ENCODE measurements at places on chromosomes 6 and 20.

GRCh38 chr6:137162692-137163306 is 10.6 kb downstream of the IL22RA2 start:
- DNase-seq, result no peak

DNA sequence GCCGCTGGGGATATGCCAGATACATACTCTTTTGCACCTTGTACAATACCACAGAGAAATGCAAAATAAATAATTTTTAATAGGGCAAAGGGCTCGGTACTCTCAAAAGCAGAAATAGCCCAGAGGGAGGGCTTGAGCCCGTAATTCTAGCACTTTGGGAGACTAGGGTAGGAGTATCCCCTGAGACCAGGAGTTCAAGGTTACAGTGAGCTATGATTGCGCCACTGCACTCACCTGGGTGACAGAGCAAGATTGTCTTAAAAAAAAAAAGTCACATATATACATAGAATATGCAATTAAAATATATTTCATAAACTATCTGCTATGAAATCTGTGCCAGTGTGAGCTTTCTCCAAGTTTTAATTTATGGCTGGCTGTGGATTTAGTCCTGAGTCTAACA is 818 bp upstream of the TRMT11 start:
- DNase-seq, result no peak

DNA sequence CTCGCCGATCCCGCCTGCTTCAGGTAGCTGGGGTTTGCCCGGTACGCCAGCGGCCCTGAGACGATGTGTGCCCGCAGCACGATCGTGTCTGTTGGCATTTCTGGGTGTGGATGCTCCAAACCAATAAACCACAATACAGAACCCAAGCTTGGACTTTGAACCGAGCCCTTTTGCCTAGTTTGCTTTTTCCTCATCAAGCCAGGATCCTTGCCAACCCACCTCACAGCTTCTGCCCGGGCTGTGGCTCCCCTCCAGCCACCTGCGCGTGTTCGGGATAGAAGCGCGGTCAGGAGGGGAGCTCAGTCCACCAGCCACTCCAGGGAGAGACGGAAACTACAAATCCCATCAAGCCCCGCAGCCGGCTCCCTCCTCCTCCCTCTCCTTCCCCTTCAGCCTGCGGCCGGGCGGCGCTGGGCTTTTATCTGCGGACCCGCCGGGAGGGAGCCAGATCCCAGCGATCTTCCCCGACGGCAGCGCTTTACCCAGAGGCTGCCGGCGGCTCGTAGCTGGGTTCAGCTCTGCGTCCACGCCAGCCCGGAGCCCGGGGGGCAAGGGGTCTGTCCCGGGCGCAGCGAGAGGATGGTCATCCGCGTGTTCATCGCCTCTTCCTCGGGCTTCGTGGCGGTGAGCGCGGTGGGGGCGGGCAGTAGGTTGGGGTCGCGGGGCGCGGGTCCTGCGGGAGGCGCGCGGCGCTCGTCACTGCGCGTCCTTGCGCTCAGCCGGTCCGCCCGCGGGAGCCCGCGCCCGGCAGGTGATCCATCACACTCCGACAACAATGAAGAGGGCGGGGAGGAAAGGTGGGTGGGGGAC is at the start of gene SH3BGRL2:
Gene SH3BGRL2 (plus strand): TSS at position 447 of the 810 bp plus-strand sequence. CDS start 133 bp downstream, at position 580.
- DNase-seq, result peak; percentile 20

GRCh38 chr6:155377061-155377460 is 62.8 kb upstream of the TFB1M start:
- no peak for DNase-seq

DNA sequence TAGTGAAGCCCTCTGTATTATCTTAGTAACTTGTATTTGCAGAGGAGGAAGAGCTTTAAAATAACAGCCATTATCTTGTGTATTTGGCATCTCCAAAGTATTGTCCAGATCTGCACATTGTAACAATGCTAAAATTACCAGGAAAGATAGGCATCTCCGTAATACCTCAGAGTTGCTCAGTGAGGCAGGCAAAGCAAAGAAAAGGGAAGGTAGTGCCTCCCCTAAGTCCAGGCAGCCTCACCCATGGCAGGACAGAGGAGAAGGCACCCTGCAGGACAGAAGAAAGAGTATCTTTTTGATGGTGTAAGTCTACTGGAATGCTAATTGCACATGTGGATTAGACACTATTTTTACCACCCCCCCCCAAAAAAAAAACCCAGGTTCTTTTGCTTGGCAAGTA is 13.6 kb upstream of the SSTR4 start:
- no peak for DNase-seq

- no peak for DNase-seq
Observed at GRCh38 chr6:79465381-79465780, 71.8 kb downstream of the LCA5 start.

DNA sequence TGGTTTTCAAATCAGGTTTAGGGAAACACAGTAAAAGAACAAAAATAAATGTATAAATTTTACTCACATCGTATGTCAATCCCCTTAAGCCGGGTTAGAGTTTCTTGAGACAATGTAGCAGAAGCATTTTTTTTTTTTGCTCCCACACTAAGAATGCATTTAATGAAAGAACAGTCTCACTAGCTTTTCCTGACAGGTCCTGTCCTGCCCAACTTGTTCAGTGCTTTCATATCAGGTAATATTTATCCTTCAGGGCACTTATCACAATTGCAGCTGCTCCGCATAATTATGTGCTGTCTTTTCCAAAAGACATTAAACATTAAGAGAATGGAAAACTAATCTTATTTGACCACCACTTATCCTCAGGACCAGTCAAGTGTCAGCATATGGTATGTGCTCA is 632.0 kb downstream of the HTR1B start:
- no peak for DNase-seq

- no peak for DNase-seq
Observed at GRCh38 chr6:169998457-169998856, 247.0 kb downstream of the ERMARD start.

- DNase-seq, result no peak
Observed at GRCh38 chr6:22068561-22069305, 228.1 kb downstream of the PRL start.

DNA sequence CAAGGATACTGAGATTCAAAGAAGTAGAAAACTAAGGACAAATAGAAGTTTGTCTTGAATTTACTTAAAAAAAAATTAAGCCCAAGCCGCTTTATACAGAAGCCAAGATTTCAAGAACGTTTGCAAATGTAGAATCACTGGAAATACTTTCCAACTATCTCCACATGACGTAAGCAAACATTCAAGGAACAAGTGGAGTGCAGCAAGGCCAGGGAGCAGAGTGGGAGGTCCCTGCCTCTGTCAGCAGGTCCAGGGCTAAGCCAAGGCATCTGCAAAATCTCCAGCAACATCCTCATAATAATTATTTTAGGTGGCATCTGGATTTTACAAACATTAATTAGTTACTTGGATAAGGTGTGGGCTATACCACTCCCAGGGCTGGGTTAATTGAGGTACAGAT is 60.1 kb upstream of the AKIRIN2 start:
- no peak for DNase-seq

DNA sequence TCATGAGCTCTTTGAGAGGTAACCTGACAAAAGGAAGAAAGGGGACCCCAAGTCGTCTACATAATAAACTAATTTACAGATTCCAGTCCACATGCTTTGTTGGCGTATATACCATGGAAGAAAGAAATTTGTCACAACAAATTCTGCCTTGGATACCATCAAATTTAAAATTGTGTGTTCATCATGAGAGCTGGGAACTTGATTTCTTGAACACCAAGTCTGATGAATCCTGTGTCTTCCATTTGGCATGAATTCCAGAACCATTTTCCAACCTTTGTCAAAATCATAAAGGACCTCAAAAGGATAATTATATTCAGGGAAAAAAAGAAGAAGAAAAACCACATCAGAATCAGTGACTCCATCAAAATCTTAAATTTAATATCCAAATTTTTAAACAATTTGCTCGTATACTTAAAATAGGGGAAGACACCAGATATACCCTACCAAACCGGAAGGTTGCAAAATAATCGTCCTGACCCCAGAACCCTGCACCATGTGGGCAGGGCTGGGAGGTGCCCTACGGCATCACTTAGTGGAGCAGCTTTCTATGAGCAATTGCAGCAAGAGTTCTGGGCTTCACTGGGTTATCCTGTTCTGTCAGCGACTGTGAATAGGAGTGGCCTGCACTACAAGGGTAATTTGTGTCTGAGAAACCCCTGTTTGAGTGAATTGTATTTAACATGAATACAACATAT is 74.1 kb upstream of the INSM1 start:
- DNase-seq, result no peak

DNA sequence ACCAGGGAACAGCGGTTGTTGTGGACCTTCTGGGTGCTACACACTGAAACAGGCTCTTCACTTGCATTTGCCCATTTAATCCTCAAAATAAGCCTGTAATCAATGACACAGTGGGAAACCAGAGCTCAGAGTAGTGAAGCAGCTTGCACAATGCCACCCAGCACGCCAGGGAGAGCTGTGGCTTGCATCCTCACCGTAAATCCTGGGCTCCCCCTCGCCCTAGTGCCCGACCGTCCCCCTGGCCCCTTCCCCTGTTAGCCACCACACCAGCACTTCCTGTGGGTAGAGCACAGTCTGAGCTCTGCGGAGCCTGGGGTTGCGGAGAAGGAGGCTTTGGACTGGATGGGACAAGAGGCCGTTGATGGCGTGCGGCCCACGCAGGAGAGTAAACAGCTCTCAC is 14.5 kb downstream of the VSTM2L start:
- DNase-seq, result no peak

GRCh38 chr6:74069089-74069581 is 373.1 kb downstream of the CD109 start:
- no peak for DNase-seq

DNA sequence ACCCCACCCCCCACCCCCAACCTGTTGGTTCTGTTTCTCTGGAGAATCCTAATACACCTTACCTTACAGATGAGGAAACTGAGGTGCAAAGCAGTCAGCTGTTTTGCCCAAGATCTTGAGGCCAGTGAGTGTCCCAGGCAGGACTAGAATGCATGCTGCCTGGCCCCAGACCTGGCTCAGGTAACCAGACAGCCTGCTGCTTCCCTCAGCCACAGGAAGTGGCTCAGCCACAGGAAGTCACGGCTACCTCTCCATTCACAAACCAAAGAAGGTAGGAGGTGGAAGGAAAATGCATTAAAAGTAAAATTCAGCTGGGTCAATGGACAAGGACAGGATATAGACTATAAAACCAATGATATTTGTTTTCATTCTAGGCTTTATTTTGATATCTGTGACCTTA is 517.6 kb downstream of the CD83 start:
- no peak for DNase-seq

- no peak for DNase-seq
Observed at GRCh38 chr20:49710971-49711666, 2.6 kb downstream of the B4GALT5 start.

GRCh38 chr20:11672959-11673358 is 244.7 kb upstream of the BTBD3 start:
- no peak for DNase-seq

GRCh38 chr20:47927385-47927851 is 142.1 kb upstream of the SULF2 start:
- DNase-seq, result no peak

- no peak for DNase-seq
Observed at GRCh38 chr20:62728781-62729300, 20.2 kb downstream of the NTSR1 start.

GRCh38 chr6:7896465-7896987 is 14.1 kb downstream of the TXNDC5 start:
- DNase-seq, result no peak

- no peak for DNase-seq
Observed at GRCh38 chr6:116397914-116398313, 27.2 kb downstream of the DSE start.

DNA sequence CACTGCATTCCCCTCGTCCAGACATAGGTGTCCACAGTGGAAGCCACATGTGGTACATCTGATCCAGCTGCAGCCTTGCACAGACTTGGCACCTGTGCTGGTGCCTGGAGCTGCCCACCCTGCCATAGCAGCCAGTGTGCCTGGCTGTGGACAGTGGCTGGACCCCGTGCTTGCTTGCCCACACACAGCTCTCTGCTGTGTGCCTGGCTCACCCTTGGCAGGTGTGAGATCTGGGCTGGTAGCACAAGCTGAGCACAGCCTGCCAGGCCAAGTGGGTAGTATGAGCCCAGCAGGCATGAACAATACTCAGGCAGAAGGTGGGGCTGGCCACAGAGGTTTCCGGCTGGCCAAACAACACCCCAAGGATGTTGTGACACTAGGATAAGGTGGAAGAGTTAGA is 614.4 kb downstream of the BCKDHB start:
- DNase-seq, result no peak

DNA sequence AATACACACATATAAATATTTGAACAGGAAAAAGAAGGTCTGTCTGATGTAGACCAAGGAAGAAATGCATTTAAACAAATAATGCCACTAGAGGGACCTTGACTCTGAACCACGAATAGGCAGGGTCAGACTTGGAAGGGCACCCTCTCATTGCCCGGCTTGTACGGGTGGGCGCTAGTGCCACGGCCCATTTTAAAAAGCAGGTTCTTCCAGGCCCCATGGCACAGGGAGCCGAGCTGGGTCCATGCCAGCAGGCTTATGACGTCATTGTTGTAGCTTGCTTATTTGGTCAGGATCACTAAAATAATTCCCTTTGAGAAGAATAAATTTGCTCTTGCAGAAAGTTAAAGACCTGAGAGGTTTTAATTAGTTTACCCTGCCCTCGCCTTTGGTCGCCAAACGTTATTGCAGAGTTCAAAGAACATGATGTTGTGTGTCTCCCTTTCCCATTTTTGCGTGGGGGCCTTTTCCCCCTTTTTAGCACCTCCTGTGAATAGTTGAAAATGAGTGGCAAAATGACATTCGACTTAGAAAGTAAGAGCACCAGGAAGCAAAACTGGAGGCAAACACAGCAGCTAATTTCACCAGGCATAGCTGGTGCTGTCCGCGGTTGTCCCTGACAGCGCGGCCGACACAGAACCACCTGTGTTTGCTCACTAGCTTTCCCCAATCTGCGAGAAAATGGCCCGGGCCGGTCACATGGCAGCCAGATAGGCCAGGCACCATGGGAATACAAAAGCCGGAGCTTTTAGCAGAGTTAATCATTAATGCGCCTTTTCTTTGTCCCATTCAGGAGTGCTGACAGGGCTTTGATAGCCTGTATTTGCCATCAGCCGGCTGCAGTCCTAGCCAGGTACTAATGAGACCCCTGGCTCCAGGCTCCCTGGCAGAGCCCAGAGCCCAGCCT is 93.8 kb downstream of the FOXA2 start:
- DNase-seq, result no peak

- DNase-seq, result no peak
Observed at GRCh38 chr6:21905531-21905930, 312.0 kb downstream of the SOX4 start.

- no peak for DNase-seq
Observed at GRCh38 chr6:4113649-4114048, 21.7 kb downstream of the ECI2 start.

GRCh38 chr6:28312939-28313338 is 23.0 kb downstream of the ZSCAN31 start:
- DNase-seq, result no peak

GRCh38 chr6:35602133-35602946 is 86.4 kb downstream of the FKBP5 start:
- peak; percentile 50 for DNase-seq

DNA sequence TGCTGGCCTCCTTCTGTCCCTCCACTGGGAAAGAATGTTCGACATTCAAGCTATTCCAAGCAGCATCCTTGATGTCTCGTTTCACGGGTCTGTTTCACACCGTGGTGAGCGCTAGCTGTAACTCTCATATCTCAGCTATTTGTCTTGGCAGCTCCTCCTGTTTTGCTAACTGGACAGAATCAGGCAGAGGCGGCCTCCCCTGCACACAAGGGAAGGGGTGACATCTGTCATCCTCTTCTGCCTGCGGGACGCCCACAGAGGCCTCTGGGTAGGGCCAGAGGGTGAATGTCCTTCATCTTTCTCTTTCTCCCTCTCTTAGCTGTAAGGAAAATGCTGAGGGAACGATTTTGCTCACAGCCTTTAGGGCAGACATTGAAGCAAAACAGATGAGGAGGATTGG is 232.8 kb upstream of the GMDS start:
- DNase-seq, result no peak
